Omental fat pad (tissue), 4 donors: ENCODE measurements at places on chromosomes 1 and 21. TPM values are rescaled to one million over a fixed set of nuclear protein-coding genes. Genes with fewer than 3 reads are reported as not detected.

ECM1 gene
- total RNA-seq: 10.8 TPM

BACE2 gene
- total RNA-seq: 37.8 TPM

GLIS1 gene
- 0.36 TPM for total RNA-seq

TLR5 gene
- 10.0 TPM for total RNA-seq

KRTAP13-2 gene
- not detected for total RNA-seq

CHRNB2 gene
- total RNA-seq: 0.12 TPM

RIT1 gene
- 27.1 TPM for total RNA-seq
